ENCODE measurements at places on chromosomes 12 and 14. TPM values are rescaled to one million over a fixed set of nuclear protein-coding genes. Genes with fewer than 3 reads are reported as not detected.
A peak's percentile ranks its signal among the peaks of the same experiment; 100 is the strongest.

DNA sequence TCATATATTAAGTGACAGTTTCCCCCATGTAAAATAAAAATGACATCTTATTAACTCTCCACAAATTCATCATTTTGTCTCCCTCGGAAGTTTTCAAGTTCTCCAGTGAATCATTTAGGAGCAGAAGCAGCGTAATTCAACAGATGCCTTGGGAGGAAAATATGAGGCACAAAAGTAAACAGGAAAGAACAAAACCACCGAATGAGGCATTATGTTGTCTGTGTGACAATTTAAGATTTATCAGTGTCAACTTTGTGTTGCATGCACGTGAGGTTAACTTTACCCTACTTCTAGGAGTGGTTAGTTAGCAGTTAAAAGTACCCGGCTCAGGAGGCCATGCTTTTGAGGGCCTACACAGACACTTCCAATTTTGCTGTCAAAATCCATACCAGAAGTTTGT lies 258.6 kb downstream of the IPO8 start:
- DNase-seq: no peak

GRCh38 chr12:102957339-102958050 lies at the start of gene ASCL1:
Gene ASCL1, plus strand, starts transcription at chr12:102957674. Its CDS starts 571 bp downstream, at chr12:102958245.
- DNase-seq: no peak

DNA sequence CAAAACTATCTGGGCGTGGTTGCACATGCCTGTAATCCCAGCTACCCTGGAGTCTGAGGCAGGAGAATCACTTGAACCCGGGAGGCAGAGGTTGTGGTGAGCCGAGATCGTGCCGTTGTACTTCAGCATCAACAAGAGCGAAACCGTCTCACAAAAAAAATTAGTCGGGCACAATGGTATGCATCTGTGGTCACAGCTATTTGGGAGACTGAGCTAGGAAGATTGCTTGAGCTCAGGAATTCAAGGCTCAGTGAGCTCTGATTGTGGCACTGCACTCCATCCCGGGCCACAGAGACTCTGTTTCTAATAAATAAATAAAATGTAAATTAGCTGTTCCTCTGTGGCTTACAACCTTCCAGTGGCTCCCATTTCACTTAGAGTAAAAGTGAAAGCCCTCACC lies 28.0 kb downstream of the RCOR1 start:
- DNase-seq: no peak

GRCh38 chr12:56128670-56129205 lies 671 bp downstream of the ESYT1 start:
- DNase-seq: peak; percentile 45

GRCh38 chr12:88314706-88315105 lies 172.6 kb downstream of the TMTC3 start:
- DNase-seq: no peak

- DNase-seq: no peak
Observed at GRCh38 chr14:89660166-89660565, 243.1 kb upstream of the FOXN3 start.

DNA sequence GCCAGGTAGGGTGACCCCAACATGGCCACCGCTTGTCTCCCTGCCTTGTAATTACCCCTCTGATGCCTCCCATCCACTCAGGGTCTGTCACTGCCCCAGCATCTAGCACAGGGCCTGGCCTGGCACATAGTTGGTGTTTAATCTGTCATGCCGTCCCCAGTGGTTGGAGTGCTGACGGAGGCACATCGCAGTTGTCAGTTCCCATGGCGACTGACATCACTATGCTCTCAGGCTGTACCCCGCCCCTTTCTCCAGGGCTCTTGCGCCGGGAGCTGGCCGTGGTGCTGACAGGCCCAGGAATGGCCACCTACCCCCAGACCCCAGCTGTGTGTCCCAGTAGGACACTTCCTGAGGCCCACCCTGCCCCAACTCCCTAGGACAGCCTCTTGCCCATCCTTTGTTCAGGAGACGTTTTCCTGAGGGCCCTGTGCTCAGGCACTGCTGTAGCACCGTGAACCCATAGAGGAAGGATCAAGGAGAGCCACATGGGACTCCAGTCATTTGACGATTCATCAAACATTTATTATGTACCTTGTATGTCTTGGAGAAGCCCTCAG lies 23.0 kb downstream of the FAM222A start:
- peak; percentile 34 for DNase-seq

TAS2R31 gene
- total RNA-seq: 0.40 TPM

MANSC4 gene
- total RNA-seq: not detected

Data from HT1080 (cell line).